ENCODE measurements at places on chromosomes 1 and 21.

GRCh38 chr1:198544265-198544664 is 3.8 kb upstream of the ATP6V1G3 start:
- no peak for DNase-seq

DNA sequence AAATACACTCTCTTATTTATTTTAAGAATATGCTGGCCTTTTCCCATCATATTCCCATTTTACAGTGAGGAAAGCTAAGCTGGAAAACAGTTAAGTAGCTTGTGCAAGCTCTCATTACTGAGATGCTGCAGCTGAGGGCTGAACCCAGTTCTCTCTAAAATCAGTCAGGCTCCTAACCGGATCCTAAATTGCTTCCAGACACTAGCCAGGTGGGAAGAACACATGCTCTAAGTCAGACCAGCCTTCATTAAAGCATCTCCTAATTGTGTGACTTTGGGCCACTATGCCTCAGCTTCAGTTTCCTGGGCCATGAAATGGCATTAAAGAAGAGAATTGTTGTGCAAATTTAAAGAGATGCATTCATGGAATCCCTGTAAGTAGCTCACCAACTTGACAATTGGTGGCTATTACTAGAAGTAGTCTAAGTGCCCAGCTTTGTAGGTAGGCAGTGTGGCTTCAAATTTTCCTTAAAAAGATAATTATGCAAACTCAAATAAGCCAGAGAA is 228.4 kb downstream of the DAB1 start:
- DNase-seq, result no peak

GRCh38 chr1:53545663-53546408 is 86.6 kb downstream of the DMRTB1 start:
- DNase-seq, result no peak

DNA sequence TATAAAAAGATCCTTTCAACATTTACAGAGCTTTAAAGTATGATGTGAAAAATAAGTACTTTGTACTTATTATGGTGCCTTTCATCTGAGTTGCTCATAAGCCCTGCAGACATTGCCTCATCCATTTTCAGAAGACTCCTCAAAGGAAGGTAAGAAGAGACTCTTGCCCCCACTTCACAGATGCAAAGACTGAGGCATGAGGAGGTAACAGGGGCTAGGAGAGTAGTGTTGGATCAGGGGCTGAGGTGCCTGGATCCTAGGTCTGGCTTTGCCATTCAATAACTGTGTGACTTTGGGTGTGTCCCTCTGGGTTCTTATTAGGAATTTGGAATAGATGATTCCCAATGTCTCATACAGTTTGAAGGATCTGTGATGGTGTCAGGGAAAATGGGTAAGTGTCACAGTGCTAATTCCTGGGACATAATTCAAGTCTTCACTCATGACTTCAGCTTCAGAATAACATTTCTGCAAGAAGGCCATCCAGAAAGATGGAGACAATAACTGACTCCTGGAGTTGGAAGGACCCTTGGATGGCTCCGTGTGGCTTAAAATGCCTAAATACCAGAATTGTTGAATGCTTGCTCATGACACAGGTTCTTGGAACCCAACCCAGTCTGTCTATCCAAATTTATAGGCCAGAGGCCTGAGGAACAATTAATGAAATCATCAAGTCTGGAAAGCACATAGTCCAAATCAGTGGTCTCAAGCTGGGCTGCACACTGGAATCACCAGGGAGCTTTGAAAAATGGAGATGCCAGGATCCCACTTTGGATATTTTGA is 93.1 kb upstream of the RUNX1 start:
- DNase-seq, result no peak

GRCh38 chr1:177487481-177487880 is 316.7 kb downstream of the BRINP2 start:
- no peak for DNase-seq

DNA sequence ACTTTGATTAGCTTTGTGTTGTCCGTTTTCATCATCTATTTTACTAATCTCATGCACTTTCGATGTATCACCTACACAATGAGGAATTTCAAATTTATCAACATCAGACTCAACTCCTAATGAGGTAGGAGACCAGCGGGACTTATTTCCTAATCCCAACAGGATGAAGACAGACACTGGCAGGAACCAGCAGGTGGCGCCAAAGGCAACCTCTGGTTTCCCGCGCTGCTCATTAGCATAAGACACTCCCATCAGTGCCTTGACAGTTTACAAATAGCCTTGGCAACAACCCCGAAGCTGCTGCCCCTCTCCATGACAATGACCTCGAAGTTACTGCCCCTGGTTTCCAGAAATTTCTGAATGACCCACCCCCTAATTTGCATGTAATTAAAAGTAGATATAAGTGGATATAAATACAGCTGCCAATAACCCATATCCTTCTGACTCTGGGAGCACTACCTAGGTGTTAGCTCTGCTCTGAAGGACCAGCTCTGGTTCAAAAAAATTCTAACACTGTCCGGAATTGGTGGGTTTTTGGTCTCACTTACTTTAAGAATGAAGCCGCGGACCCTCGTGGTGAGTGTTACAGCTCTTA is 974.8 kb downstream of the ADGRL2 start:
- DNase-seq, result no peak

GRCh38 chr1:154533952-154534844 is 24.3 kb downstream of the UBE2Q1 start:
- DNase-seq, result peak; percentile 57

All from NCI-H1105 (cell line).